H9 (cell line): ENCODE measurements at places on chromosomes 11 and 22.

DNA sequence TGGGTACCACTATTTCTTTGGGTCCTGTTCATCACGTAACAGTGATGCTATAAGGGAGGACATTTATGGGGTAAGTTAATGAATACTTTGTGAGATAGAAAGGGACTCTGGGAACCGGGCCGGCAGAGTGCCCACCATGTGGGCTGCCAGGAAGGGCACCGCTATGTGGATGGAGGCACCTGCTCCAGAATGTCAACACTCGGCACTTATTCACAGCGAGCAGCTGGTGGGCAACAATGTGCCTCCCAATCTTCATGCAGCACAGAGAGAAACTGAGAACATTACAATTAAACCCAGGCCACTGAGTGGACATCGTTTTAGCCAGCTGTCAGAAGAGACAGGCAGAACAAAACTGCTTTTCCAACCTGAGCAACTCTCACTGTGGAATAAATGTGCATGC lies 15.8 kb upstream of the ELFN2 start:
- H3K4me1 ChIP-seq: no peaks in the 10 kb centered on the region
- no peak for DNase-seq
- H3K27ac ChIP-seq: no peak overlapping the region
- H3K27me3 ChIP-seq: no peaks in the 10 kb centered on the region

DNA sequence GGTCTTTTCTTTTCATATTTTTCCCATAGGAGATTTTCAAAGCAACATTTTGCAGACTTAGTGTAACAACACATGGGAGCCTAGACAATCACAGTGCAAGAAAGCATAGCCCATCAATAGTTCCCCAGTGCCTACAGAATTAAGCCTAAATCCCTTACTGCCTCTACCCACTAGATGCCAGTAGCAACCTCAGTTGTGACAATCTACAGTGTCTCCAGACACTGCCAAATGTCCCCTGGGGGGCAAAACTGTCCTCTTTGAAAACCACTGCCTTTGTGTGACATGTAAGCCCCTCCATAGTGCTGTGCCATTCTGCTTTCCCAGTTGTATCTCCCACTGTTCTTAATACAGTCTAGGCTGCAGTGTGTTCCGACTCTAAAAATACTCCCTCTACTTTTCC lies 1329.0 kb downstream of the LRRC4C start:
- no peaks in the 10 kb centered on the region for H3K36me3 ChIP-seq
- DNase-seq: peak; percentile 47
- H3K27ac ChIP-seq: no peak overlapping the region
- no peaks in the 10 kb centered on the region for H3K4me1 ChIP-seq
- H3K4me3 ChIP-seq: no peak overlapping the region

DNA sequence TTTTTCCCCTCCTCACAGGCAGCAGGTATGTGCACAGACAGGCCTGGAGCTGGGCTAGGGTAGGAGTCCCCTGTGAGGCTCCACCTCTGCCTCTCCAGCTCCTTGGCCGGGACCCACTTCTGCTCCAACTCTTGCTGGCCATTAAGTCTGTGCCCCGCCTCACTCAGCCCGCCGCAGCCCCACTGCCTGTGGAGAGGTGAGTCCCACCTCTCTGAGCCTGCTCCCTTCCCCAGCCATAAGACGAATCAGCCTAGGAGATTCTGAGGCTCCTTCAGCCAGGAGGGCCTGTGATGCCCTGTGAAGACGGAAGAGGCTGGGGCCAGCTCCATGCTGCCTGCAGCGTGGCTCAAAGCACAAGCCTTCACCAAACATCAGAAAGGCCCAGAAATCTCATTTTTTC lies 23.0 kb downstream of the TSKU start:
- no peak overlapping the region; the same call in 2 of the 3 replicates for H3K4me3 ChIP-seq
- no peaks in the 10 kb centered on the region for H3K27me3 ChIP-seq
- DNase-seq: no peak
- H3K27ac ChIP-seq: no peak overlapping the region
- peaks cover 5% of the 10 kb centered on the region; the same call in 1 of the 3 replicates for H3K36me3 ChIP-seq
- H3K4me1 ChIP-seq: no peaks in the 10 kb centered on the region; the same call in 1 of the 2 replicates

DNA sequence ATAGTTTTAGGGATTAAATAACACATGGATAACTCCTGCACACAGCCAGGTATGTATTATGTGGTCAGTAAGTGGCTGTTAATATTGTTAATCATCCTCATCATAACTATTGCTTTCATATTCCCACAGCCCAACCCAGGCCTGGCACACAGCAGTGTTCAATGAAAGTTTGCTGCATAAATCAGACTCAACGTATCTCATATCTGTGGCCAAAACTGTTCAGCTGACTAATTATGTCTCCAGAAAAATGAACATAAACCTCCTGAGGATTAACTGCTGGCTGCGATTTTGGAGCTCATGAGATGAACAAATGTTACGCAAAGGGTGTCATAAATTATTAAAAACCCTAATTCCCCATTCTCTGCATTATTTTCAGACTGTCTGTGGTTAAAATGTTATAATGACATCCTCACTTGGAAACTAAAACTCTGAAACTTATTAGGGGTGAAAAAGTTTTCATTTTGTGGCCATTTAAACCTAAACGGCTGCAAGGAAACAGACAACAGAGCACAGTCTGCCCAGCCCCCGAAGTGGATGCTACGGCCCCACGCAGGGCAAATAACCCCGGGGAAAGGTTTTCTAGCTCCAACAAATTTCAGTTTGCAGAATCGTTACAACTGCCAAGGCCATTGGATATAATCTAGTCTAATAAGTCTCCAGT lies 17.3 kb downstream of the ABCC8 start:
- 0 out of 2 replicates have a peak, but pooled peaks cover 8% of the 10 kb centered on the region for H3K4me1 ChIP-seq
- no peak overlapping the region for H3K27ac ChIP-seq
- DNase-seq: no peak
- no peak overlapping the region for H3K4me3 ChIP-seq
- no peaks in the 10 kb centered on the region for H3K27me3 ChIP-seq

DNA sequence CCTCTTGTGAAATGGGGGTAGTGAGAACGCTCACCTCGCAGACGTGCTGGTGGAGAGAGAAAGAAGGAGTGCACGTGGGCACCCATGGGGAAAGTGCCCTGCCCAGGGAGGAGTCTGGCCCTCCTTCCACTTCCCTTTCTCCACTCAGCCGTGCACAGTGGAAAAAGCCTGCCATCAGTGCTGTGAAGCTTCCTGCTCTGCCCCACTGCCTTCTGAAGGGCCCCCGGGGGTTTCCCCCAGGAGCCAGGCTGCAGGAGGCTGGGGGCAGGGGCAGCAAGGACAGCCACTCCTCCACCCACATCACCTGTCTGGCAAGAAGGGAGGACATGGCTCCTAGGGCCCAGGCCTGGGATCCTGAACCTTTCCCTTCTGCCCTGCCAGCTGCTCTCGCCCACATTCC lies 7.6 kb downstream of the TP53I11 start:
- H3K36me3 ChIP-seq: peaks cover 2% of the 10 kb centered on the region; the same call in 2 of the 3 replicates
- no peak for DNase-seq
- H3K4me1 ChIP-seq: peaks cover 2% of the 10 kb centered on the region; the same call in 1 of the 2 replicates
- no peak overlapping the region for H3K27ac ChIP-seq
- no peak overlapping the region for H3K4me3 ChIP-seq
- no peaks in the 10 kb centered on the region for H3K27me3 ChIP-seq

DNA sequence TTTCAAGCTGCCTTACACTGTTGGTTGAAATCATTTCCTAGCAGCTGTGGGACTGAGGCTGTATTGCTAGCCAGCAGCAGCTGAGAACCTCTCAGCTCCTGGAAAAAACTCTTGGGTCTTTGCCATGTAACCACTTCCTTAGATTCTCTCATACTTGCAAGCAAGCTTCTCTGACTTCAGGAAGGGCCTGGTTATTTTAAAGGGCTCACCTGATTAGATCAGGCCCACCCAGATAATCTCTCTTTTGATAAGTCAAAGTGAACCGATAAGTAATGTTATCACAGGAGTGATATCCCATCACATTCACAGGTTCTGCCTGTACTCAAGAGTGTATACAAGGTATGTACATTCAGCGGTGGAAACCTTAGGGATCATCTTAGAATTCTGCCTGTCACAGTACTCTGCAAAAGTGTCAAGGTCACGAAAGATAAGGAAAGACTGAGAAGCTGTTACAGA lies 7.4 kb upstream of the CLPB start:
- no peak overlapping the region for H3K4me3 ChIP-seq
- DNase-seq: no peak
- H3K27me3 ChIP-seq: no peaks in the 10 kb centered on the region
- H3K36me3 ChIP-seq: no peaks in the 10 kb centered on the region
- H3K27ac ChIP-seq: no peak overlapping the region

DNA sequence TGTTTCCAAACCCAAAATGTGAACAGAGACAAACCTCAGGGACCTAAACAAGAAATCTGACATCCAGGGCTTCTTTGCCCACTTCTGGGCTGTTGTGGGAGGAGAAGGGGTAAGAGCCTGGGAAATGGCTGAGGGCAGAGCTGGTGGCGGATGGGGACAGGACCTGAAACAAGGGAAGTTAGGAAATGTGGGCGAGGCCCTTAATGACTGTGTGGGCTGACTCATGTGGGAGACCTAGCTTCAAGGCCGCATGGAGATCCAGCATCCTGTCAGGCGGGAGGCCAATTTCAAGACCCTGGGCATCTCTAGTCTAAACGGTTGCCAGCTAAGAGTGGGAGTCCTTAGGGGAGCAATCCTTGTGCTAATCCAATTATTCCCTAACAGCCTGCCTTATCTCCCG lies 2.1 kb upstream of the OAF start:
- H3K4me1 ChIP-seq: no peaks in the 10 kb centered on the region
- no peak overlapping the region for H3K27ac ChIP-seq
- no peak for DNase-seq
- no peak overlapping the region; the same call in 2 of the 3 replicates for H3K4me3 ChIP-seq

DNA sequence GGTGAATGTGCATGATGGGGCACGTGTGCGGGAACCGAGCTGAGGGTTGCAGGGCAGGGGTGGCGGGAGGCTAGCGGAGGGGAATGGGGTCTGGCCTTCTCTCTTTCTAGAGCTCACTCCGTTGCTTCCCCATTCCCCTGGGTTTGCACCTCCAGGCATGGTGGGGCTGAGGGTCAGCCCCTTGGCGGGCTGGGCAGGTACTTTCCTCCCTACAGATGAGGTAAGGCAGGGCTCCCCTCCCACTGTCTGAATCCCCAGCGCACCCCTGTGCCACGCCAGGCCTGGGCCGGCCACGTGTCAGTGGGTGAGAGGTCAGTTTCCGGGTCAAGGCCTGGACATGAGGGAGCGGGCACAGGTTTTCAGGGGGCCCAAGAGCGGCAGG lies 8.9 kb downstream of the SUSD2 start:
- no peaks in the 10 kb centered on the region for H3K4me1 ChIP-seq
- no peak overlapping the region for H3K27ac ChIP-seq
- no peak overlapping the region for H3K4me3 ChIP-seq
- H3K27me3 ChIP-seq: no peaks in the 10 kb centered on the region

DNA sequence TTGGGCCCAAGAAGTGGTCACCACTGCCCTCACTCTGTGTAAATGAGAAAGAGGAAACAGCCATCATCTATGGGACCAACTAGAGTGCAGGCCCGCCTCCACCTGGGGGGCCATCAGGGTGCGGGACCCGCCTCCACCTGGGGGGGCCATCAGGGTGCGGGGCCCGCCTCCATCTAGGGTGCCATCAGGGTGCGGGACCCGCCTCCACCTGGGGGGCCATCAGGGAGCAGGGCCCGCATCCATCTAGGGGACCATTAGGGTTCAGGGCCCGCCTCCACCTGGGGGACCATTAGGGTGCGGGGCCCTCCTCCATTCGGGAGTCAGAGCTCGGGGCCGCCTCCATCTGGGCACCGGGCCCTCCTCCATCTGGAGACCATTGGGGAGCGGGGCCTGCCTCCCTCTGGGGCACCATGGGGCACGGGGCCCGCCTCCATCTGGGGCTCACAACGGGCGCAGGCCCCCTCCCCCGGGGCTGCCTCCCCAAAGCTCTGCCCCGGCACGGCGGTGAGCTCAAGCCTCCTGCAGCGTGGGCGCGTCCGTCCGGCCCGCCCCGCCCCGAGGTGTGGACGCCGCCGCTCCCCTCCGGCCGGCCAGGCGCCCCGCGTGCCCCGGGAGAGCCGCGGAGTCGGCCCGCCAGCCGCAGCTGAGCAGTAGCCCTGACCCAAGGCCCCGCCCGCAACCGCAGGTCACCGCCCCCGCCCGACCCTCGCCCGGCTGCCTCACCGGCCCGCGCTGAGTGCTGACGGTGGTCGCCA lies 512 bp downstream of the TOLLIP start:
- no peak overlapping the region for H3K27ac ChIP-seq
- no peaks in the 10 kb centered on the region for H3K4me1 ChIP-seq
- peak overlapping the region; percentile 72 for H3K4me3 ChIP-seq
- H3K36me3 ChIP-seq: peaks cover 12% of the 10 kb centered on the region
- DNase-seq: no peak
- no peaks in the 10 kb centered on the region for H3K27me3 ChIP-seq

DNA sequence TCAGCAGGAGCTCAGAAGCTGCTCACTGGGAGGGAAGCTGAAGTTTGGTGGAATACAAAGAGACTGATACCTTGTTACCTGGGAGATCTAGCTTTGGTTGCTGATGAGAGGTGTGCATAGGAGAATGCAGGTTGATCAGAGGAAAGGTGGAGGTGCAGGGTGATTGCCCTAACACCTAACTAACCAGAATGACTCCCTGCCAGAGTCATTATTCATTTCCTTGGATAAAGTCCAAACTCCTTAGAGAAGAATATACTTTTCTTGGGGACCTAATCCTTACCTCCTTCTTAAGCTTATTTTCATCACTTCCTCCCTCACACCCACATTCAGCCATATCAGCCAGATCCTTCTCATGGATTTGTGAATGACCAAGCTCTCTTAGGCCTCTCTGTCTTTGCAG lies 814.2 kb upstream of the TENM4 start:
- no peak overlapping the region for H3K27ac ChIP-seq
- no peak overlapping the region for H3K4me3 ChIP-seq
- no peaks in the 10 kb centered on the region for H3K27me3 ChIP-seq

DNA sequence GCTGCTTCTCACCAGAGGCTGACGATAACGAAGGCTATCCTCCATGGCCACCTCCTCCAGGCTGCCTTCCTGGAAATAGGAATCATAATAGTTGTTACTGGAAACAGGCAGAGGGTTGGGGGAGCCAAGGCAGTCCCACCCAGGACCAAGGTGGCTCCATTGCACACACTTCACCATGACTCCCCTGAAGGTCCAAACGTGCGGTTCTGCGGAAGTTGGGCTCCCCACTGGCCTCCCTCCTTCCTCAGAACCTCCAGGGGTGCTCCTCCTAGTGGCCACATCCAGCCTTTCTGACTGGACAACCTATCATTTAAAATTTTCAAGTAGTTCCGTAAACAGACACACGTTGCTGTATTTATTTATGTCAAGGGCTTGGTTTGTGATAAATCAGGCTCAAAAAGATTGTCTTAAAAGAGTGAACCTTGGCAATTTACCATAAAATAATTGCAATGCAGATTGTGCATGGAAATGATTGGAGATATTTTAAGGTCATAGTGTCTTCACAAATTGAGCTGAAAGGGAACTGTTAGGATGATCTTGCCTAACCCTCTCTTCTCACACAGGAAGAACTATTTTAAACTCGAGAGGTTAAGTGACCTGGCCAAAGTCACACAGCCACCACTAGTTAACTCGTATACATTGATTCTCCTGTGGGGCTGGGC lies 1.4 kb upstream of the TCN2 start:
- peak; percentile 60 for DNase-seq
- H3K36me3 ChIP-seq: peaks cover 12% of the 10 kb centered on the region
- H3K27ac ChIP-seq: peak overlapping the region; percentile 49
- 0 out of 2 replicates have a peak, but pooled peaks cover 6% of the 10 kb centered on the region for H3K4me1 ChIP-seq
- peak overlapping the region; percentile 77 for H3K4me3 ChIP-seq

- DNase-seq: peak; percentile 66
- H3K27me3 ChIP-seq: peaks cover 3% of the 10 kb centered on the region; the same call in 1 of the 2 replicates
- peaks cover 10% of the 10 kb centered on the region; the same call in 2 of the 3 replicates for H3K36me3 ChIP-seq
- H3K4me1 ChIP-seq: no peaks in the 10 kb centered on the region
These were observed 31.8 kb downstream of the ETS1 start for GRCh38 chr11:128555606-128556005.
